Hematopoietic multipotent progenitor cell treated with erythropoietin and hydrocortisone succinate and interleukin-3 and kit ligand, for 6 days (in vitro differentiated cells): ENCODE measurements at places on chromosomes 3 and 15.

DNA sequence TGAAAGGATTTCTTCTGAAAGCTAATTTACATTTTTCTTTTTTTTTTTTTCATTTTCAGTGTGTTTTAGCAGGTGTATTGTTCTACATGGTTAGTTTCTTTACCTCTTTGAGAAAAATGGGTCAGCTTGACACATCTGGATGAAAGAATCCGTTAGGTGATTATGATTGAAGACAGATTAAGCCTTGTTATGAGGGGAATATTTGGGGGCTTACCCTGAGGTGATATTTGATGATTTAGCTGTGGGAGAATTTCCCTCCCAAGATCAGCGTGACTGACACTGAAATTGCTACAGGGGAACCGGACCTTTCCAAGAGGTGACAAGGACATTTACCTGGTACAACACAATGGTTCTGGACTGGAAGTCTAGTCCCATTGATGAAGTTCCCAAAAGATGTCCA is 147.5 kb downstream of the NFKBIZ start:
- DNase-seq: no peak

GRCh38 chr3:10389339-10389738 is 68.4 kb upstream of the SEC13 start:
- DNase-seq: no peak

- DNase-seq: no peak
Observed at GRCh38 chr3:38006031-38006430, 15.4 kb downstream of the VILL start.

DNA sequence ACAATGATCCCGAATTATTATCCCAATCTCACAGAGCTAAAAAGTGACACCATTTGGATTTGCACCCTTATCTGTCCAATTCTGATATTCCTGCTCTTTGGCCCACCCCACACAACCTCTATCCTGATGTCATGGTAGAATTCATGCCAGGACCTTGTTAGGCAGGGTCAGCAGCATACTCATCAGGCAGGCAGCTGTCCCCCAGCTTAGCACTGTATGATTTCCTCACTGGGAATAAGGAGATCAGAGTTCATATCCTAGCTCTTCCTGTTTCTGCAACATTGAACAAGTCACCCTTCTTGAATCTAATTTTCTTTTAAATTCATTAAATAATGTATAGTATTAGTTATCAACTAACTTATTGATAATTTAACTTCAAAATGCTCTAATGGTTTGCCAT is 12.0 kb upstream of the C3orf80 start:
- no peak for DNase-seq

GRCh38 chr3:174016186-174016585 is 618.6 kb downstream of the NLGN1 start:
- no peak for DNase-seq

GRCh38 chr15:41881920-41882688 is 11.7 kb downstream of the SPTBN5 start:
- DNase-seq: no peak

GRCh38 chr15:92158426-92158825 is 235.3 kb upstream of the ST8SIA2 start:
- no peak for DNase-seq

GRCh38 chr3:15502616-15503015 is 18.9 kb downstream of the COLQ start:
- no peak for DNase-seq

GRCh38 chr3:139933766-139934165 is 1.2 kb upstream of the CLSTN2 start:
- no peak for DNase-seq
